Activated naive CD8-positive, alpha-beta T cell treated with anti-CD3 and anti-CD28 coated beads, Interleukin-2, amount 50 U/mL, for 24 hours (primary cell): ENCODE measurements at places on chromosomes 6 and 20.
A peak's percentile ranks its signal among the peaks of the same experiment; 100 is the strongest.

DNA sequence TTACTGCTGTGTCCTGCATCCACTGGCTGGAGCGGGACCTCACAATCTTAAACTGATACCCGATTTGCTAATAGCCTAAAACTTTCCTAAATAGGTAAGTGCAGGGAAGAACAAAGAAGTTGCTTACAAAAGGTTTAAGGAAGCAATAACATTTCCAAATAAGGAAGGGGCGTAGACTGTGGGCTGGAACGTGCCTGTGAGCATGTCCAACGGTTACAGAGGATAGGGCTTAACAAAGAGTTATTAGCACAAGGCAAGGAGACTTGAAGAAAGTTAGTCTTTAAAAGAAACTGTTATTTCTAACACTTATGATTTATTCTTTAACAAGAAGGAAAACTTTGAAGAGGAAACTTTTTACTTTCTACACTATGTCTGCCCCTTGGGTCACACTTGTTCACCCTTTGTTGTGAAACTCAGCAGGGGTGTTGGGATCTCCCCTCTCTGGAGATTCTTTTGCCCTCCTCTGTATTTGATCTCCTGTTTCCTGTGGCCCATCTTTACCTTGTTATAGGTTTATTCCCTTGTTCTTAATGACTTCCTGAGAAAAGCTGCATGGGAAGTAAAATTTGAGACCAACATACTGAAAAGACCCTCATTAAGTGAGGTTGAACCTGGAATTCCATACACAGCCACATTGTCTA, 28.7 kb downstream of the KAT14 start:
- DNase-seq = no peak

DNA sequence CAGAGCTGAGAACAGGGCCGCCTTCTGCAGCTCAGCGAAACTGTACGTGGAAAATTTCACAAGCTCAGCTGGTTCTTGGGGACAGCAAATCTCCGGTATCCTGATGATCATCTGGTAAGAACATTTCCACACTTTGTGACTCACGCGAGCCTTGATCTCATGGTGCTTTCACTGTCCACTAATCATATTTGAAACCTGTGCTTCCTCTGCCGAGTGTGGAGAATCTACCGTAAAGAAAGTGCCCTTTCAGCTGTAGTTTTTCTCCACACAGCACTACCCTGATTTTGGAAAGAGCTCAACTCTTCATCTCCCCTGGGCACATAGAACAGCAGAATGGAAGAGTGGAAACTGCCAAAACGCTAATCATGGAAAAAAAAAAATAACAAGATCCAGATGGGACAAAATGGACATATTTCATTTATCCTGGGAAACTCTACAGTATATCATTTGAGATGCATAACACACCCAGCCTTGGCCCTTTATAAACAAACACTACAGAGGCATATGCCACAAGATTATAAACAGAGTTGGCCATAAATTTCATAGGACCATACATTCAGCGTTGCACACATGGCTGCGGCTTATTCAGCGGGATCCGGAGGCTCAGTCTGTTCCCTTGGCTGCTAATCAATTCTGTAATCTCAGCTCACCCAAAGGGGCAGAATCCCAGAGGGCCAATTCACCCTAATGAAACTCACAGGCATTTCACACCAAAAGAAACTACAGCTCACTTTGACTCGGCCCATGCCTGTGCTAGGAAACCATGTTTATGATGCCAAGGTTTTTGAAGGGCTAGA, 434.5 kb downstream of the HDGFL1 start:
- no peak for DNase-seq

DNA sequence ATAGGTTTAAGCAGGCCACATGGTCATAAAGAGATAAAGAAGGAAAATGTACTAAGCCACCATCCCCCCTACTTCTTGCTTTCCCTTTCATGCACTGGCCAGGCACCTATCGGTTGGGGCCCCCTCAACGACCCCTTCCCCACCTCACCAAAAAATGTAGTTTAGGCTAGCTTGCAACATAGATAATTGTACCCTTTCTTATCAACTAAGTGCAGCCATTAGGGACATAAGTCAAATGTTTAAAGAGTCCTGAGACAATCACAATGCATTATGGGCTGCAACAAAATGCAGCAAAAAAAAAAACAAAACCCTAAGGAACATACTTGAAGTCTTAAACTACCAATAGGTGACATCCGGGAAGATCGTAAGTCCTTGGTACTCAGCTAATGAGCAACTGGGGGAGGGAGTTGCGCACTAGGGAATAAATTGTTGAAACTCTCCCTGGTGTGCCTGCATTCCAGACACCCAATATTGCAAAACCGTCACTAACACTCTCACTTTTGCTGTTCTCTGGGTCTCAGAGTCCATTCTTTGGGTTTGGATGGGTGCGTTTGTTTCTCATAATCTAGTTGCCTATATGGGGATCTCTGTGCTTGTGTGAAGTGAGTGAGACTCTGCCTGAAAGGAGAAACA, 12.4 kb upstream of the HLA-G start:
- DNase-seq = no peak

- no peak for DNase-seq
These were observed 4.9 kb upstream of the TEAD3 start for GRCh38 chr6:35501784-35502183.

DNA sequence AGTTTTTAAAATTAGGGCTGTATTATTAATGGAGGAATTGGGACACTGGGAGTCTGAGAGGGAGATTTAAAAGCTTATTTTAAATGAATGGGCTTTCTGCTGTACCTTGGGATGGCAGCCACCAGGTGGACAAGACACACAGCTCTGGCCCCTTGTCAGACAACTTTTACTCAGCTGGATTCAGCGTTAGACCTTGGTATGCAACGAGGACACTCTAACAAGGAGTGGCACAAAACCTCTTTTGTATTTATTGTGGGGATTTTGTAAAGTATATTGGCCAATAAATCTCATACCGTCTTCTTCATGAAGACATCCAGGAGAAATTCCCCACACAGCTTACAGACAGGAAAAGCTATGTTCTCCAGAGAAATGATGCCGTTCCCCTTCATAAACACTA, 105.7 kb downstream of the LCA5 start:
- no peak for DNase-seq

GRCh38 chr6:36276581-36277536, 7.0 kb downstream of the PNPLA1 start:
- DNase-seq = no peak

GRCh38 chr6:7137335-7138045, 29.7 kb downstream of the RREB1 start:
- peak; percentile 71 for DNase-seq

GRCh38 chr6:71035871-71036270, 79.0 kb upstream of the B3GAT2 start:
- DNase-seq = no peak

- DNase-seq = no peak
These were observed 11.5 kb upstream of the TREML4 start for GRCh38 chr6:41216616-41217015.

DNA sequence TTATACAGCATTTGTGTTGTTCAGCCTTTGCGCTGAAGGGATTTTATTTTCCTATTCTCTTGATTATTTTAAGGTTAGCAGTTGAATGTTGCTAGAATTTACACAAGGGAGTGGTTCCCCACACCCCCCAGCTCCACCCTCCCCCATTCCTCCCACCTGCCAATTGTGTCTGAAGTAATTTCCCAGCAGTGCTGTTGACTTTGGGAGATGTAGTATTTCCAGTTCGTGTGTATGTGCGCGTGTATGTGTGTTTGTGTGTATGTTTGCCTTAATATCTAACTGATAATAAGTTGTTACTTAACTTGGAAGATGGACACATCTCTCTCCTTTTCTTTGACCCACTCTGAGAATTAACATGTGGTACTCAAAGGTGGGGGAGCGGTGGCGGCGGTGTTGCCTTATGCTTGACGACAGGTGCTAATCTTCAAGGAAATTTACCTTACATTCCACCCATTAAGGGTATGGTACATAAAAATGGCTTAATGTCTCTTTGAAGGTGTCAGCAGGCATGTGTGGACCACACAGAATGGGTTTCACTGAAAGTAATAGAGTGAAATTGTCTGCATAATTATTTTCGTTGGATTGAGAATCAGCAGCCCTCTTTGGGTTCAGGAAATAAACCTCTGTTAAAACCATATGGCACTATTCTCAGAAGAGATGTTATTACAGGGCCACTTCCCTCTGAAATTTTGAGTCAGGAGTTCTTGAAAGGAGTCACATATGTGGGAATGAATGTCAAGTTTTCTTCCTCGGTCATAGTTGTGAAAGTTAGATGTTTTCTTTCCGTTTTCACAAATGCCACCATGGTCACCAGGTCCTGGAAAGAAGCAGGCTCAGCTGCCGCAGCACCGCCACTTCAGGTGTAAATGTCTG, 95.6 kb upstream of the SUPT3H start:
- no peak for DNase-seq

DNA sequence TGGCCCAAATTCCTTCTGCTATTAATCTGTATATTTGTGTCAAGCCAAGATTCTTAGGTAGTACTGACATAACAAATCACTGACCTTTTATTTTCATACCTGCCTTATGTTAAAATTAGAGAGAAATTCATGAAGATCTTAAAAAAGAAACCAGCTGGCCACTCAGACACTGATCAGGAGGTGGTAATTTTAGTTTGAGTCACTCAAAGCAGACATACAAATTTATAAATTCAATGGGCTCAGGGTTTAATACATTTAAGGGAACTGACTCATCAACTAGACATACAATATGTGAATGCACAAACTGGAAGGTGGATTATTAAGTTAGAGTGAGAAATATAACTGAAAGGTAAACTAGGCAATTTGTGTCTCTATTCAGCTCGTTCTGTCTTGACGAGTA, 711.9 kb upstream of the EYS start:
- no peak for DNase-seq

DNA sequence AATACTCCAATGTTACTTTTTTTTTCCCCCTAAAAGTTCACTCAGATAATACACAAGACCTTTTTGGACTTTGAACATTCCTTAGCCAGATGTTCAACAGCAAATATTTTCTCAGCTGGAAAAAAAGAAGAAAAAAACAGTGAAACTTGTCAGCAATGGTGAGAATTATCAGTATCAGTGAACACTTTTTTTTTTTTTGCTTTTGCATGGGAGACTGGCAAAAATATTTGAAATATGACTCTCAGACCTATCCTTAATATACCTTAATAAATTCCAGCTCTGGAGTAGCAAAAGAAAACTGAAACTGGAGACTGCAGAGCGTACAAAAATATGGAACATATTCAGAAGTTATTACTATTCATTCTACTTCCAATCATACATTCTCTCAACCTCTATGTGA, 92.3 kb downstream of the RFPL4B start:
- DNase-seq = no peak

GRCh38 chr6:33271468-33272274, at the start of the genes RPS18 and VPS52:
Gene RPS18, plus strand, starts transcription at chr6:33272075. Its CDS starts 45 bp downstream, at chr6:33272120.
Gene VPS52, minus strand, starts transcription at chr6:33271876. Its CDS starts 201 bp downstream, at chr6:33271675.
- peak; percentile 88 for DNase-seq

- DNase-seq = no peak
These were observed 1.5 kb upstream of the MDFI start for GRCh38 chr6:41636833-41637193.

- no peak for DNase-seq
These were observed 173.8 kb downstream of the VEGFA start for GRCh38 chr6:43943781-43944250.

GRCh38 chr6:142385352-142385751, 83.5 kb downstream of the ADGRG6 start:
- no peak for DNase-seq

- no peak for DNase-seq
These were observed 114.0 kb upstream of the TAB2 start for GRCh38 chr6:149203509-149203908.

- DNase-seq = no peak
These were observed 278.2 kb downstream of the TFAP2A start for GRCh38 chr6:10136636-10137035.

DNA sequence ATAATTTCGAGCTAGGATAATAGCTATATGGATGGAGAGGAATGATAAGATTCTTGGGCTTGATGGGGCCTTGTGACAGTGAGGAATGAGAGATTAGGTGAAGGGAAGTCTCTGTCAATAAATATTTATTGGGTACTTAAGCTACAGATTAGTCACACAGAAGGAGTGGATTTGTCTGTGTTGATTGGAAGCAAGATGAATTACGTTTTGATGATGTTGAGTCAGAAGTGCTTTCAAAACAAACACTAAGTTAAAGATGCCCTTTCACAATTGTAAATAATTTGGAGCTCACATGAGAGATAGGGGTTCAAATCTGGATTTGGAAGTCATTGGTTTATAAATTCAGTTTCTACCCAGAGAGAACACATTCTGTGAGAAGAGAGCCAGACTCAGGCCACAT, 834.2 kb downstream of the KIF16B start:
- no peak for DNase-seq

DNA sequence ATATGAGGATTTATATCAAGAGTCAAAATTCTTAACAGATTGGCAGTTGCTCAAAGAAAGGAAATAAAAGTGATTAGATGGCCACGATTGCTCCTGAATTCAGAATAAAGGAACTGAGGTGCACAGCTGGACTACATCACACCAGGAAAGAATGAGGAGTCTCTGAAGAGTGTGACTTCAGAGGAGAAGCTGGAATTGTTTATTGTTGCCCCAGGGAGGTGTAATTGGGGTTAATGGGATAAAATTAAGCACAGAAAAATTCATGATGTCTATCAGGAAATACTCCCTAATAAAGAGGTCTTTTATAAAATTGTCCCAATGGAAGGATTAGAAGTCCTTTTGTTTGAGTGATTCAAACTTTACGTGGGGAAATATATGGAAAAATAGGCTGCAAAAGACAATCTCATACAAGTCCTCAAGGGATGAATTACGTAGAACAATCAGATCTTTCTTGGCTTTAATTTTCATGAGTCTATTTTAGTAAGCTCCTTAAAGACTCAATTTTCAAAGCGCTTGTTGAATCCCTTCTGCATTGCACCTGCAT, 208.6 kb upstream of the RNF217 start:
- no peak for DNase-seq

DNA sequence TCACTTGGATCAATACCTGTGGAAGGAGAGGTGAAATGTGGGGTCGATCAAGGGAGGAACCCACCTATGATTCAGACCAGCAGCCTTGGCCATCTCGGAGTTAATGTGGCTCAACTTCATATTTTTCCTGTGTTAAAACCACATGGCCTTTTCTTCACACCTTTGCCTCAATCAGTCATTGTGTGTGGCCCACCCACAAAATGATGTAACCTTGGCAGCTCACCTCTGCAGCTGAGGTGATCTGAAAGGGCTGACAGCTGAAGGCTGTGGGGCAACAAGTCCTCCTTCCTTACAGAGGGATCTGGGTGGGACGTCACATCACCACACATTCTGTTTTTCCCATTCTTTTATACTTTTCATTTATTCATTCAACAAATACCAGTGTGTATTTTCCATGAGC, 357.1 kb upstream of the HSF2 start:
- DNase-seq = no peak

GRCh38 chr6:140237251-140237650, 862.8 kb upstream of the CITED2 start:
- DNase-seq = no peak

GRCh38 chr6:11805259-11806053, 26.9 kb upstream of the ADTRP start:
- no peak for DNase-seq
